CD8-positive, alpha-beta memory T cell (primary cell): ENCODE measurements at places on chromosomes 5 and 9. TPM values are rescaled to one million over a fixed set of nuclear protein-coding genes. Genes with fewer than 3 reads are reported as not detected.

- no peak overlapping the region for H3K4me3 ChIP-seq
- H3K4me1 ChIP-seq: no peaks in the 10 kb centered on the region
- H3K36me3 ChIP-seq: no peaks in the 10 kb centered on the region
- no peak for DNase-seq
- H3K27ac ChIP-seq: no peak overlapping the region
- no peaks in the 10 kb centered on the region for H3K27me3 ChIP-seq
Observed at GRCh38 chr9:37329576-37329975, 92.9 kb upstream of the GRHPR start.

GRCh38 chr5:168865968-168866367 is 286.8 kb upstream of the PANK3 start:
- H3K27ac ChIP-seq: no peak overlapping the region
- no peaks in the 10 kb centered on the region for H3K4me1 ChIP-seq
- no peak for DNase-seq
- no peaks in the 10 kb centered on the region for H3K27me3 ChIP-seq

- H3K4me1 ChIP-seq: no peaks in the 10 kb centered on the region
- no peak overlapping the region for H3K4me3 ChIP-seq
- DNase-seq: no peak
Observed at GRCh38 chr9:9341203-9341602, 1271.6 kb downstream of the PTPRD start.

DNA sequence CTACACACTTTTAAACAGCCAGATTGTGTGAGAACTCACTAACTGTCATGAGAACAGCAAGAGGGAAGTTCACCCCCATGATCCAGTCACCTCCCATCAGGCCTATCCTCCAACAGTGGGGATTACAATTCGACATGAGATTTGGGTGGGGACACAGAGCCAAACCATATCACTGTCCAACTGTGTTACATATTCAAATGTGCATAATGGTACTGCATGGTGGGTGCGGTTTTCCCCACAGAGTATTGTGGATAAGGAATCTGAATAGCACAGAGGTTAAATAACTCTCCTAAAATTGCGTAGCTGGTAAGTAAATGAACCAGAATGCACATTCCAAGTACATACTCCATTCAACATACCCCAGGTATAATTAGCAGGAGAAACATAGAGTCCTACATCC is 32.1 kb downstream of the CDH6 start:
- H3K27me3 ChIP-seq: no peaks in the 10 kb centered on the region
- no peak overlapping the region for H3K4me3 ChIP-seq
- DNase-seq: no peak

Gene TMOD1
- total RNA-seq: 1.2 TPM

Gene C5orf63
- total RNA-seq: 11.9 TPM

Gene PLPP7
- total RNA-seq: not detected

Gene FSTL4
- not detected for total RNA-seq

Gene GABBR2
- not detected for total RNA-seq
